NCI-H526 (cell line): ENCODE measurements at places on chromosomes 4 and X.
A peak's percentile ranks its signal among the peaks of the same experiment; 100 is the strongest.

GRCh38 chrX:49106930-49107329, 16.6 kb downstream of the GPKOW start:
- DNase-seq: no peak

DNA sequence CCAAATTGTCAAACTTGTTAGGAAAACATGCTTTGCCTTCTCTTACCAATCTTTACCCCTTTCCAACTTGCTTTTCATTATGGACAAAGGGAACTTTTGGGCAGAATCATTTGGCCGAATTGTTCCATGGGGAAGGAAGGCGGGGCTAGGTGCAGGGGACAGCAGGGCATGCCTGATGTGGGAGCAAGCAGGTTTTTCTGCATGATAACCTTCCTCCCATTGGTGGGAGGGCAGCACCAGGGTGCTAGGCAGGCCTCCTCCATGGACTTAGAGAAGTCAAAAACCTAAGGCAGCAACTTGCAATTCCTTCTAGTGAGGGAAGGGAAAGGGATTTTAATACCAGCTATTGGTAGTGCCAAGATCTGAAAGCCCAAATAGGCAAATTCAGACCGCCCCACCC, 260.5 kb downstream of the MAPK10 start:
- DNase-seq: no peak

DNA sequence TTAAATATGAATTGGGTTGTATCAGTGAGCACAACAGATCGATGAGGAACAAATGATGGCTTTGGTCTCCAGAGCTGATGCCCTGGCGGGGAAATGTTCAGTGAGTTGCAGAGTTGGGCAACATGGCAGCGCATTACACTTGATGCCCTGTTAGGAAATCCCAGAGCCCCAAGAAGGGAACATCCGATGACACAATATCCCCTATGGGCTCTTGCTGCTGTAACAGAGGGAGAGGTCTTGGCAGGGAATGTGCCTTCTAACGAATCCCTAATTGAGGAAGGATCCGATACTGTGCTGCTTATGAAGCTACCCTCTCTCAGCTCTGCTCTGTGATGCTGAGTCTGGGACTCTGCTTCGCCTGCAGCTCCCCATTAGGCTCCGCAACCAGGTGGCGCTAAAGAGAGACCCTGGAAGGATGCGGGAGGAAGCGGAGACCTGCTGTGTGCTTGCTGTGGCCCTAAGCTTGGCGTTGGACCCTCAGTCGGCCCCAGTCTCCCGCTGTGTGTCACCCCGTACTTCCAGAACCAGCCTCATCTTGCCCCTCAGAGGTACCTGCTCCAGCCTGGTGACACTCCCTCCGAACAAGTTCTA, 38.9 kb downstream of the PDHA1 start:
- DNase-seq: peak; percentile 47

- peak; percentile 1 for DNase-seq
Observed at GRCh38 chr4:21592970-21593670, 355.5 kb downstream of the KCNIP4 start.

- DNase-seq: no peak
Observed at GRCh38 chr4:36123906-36124305, 120.4 kb downstream of the ARAP2 start.

DNA sequence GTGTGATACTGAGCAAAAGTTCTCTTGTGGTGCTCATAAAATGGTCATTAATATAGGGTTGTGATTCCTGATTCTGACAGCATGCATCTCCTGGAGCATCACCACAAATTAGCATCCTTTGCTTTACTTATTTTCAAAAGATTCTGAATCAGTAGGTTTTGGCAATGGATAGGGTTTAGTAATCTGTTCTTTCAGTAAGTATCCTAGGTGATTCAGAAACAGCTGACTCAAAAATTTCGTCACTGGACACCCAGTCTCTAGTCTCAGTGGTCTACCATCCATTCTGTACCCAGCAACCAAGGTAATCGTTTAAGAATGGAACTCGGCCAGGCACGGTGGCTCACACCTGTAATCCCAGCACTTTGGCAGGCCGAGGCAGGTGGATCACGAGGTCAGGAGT, 4.1 kb downstream of the CBLL2 start:
- DNase-seq: no peak

DNA sequence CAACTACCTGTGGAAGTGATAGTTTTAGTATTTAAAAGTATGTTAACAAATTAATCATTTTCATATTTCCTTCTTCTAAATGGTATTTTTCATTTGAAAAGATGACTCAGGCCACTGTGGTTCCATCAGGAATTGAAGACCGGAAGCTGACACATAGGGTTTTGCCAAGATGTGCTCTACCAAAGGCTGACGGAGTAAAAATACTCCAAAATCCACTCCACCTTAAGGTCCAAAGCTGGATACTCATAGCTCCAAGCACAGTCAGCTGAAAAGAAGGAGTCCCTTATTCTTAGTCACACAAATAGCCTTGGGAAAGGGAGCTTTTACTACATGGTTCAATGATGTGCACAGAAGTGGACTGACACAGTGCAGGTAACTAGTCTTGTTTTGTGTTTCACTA, 472.0 kb downstream of the ARAP2 start:
- DNase-seq: no peak

DNA sequence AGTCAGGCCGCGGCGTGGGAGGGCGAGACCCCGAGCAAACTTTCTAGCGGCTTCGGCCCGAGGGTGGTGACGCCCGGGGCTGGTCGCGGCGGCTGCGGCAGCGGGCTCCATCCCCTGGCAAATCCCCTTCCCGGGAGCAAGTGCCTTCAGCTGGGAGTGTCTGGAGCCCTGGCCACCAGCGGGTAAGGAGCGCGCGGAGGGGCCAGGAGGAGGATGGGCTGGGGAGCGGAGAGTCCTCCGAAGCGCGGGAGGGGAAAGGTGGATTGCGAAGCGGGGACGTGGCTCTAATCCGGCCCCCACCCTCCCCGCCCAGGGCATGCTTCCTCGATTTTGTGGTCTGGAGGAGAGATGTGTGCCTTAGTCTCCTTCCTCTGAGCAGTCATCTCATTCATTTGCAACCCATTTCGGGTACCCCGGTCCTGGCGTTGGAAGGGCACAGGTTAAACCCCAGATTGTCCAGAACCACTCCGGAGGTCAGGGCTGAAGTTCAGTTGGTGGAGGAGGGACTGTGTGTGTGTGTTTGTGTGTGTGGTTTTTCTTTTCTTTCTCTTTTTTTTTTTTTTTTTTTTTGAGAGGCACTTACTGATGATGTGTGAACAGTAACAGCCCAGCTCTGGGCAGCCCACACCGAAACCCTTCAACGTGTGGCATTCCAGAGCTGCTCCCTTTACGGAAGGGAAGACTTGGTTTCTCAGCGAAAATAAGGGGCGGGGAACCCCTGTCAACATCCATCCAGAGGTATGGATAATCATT, 516 bp downstream of the SGMS2 start:
- no peak for DNase-seq

- no peak for DNase-seq
Observed at GRCh38 chr4:83860200-83860599, 324.3 kb downstream of the GPAT3 start.

DNA sequence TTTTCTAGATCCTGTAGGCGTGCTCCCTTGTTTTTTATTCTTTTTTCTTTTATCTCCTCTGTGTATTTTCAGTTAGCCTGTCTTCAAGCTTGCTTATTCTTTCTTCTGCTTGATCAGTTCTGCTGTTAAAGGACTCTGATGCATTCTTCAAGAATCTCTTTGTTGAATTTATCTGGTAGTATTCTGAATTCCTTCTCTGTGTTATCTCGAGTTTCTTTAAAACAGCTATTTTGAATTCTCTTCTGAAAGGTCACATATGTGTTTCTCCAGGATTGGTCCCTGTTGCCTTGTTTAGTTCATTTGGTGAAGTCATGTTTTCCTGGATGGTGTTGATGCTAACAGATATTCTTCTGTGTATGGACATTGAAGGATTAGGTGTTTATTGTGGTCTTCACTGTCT, 15.3 kb downstream of the RAB33B start:
- DNase-seq: no peak

DNA sequence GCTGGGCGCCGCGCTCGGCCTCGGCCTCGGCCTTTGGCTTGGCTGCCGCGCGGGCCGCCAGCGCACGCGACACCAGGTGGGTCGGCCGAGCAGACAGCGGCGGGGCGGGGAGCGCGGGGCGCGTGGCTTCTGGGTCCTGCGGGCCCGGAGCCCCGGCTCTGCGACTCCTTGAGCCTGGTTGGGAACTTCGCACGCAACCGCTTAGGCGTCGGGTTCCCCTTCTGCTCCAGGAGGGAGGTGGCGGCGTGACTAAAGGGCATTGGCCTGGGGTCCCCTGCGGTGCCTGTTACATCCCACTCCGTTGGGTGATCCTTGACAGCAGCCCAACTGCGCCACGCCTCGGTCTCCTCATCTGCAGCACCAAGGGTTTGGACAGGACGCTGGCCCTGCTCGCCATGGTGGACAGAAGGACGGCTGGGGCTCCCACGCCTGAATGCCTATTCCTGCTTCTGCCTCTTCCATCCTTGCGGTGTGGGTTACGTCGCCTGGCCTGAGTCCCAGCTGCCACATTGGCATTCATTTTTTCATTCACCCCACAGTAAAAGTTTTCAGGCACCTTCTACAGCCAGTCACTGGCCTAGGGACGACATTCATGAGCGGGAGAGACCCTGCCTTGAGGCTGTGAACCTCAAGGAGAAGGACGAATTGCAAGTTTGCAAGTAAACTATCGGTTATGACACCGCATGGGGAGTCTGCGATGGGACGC, 631 bp downstream of the EVC start:
- peak; percentile 80 for DNase-seq

- no peak for DNase-seq
Observed at GRCh38 chr4:145388043-145388442, 93.6 kb upstream of the SMAD1 start.

DNA sequence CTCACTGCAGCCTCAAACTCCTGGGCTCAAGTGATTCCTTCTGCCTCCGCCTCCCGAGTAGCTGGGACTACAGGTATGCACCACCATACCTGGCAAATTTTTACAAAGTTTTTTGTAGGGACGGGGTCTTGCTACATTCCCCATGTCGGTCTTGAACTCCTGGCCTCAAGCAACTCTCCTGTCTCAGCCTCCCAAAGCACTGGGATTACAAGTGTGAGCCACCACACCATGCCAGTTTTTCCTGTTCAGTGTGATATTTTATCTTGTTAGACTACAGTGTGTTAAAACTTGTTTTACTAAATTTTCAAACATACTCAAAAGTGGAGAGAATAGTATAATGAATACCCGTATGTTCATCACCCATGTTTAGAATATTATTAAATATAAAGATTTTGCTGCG, 12.1 kb downstream of the HPRT1 start:
- DNase-seq: no peak

DNA sequence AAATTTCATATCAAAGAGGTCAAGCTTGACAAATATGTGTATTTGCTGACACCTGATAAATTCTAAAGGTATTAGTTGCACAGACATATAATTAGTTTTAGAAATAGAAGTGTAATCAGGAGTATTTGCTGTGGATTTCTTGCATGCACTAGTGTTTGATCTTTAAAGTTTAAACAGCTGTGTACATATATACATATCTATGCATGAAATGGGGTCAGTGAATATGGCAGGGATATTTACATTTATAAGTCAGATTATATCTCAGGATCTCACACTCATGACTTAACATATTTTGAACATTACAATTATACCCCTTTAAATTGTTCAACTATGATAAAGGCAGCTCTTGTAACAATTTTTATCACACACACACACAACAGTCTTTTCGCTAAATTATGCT, 547.4 kb upstream of the ACTRT1 start:
- peak; percentile 24 for DNase-seq

DNA sequence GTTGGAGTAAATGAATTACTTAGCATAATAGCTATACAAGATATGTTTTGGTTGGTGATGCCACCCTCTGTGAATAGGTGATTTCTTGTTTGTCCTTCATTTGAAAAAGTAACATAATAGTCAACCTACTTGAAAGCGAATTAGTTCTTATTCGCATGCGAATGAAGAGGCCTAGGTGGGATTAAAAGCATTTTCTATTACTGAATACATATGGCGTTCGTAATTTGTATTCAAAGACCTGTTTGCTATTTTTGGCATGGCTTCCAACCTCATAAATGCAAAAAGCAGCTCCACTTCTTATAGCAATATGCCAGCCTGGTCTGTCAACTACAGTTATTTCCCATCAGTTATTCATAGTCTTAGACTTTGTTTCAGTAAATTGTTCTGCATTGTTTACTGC, 261.3 kb downstream of the TENM3 start:
- no peak for DNase-seq

GRCh38 chr4:171594293-171594692, 218.9 kb upstream of the GALNTL6 start:
- DNase-seq: no peak
